Stimulated activated CD8-positive, alpha-beta memory T cell treated with anti-CD3 and anti-CD28 coated beads, Interleukin-4, amount 100 ng/mL, for 1 hour (primary cell): ENCODE measurements at places on chromosomes 2 and 18.

DNA sequence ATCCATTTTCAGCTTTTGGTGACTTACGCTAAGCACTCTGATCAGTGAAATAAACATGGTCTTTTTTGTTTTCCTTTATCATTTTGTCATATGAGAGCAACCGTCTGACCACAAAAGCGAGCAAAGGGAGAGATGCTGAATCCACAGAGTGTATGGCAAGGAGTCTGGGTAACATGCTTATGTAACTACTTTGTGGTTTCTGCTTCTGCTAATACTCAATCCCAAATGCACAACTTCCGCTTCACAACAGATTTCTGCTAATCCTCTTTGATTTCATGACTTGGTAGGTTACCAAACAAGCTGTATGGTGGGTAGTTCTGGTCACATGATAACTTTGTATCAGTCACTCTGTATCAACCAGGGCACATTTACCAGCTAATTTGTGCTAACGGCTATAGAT lies 908.4 kb upstream of the CRIM1 start:
- no peak for DNase-seq

DNA sequence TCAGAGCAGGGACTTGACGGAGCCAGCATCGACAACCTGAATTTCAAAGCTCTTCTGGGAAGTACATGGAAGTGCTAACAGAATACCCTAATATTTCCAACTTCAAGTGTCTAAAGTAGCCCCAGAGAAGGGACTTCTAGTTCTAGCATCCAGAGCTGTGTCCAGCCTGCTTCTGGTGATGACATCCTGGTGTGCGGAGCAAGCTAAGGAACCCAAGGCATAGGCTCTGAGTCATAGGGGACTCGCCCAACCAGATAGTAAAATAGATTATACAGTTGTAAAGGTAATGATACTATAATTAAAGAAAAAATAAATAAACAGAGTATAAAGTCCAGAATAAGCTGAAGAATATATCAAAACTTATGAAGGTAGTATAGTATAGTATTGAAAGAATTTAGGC lies 108.1 kb upstream of the SERPINE2 start:
- DNase-seq = no peak

DNA sequence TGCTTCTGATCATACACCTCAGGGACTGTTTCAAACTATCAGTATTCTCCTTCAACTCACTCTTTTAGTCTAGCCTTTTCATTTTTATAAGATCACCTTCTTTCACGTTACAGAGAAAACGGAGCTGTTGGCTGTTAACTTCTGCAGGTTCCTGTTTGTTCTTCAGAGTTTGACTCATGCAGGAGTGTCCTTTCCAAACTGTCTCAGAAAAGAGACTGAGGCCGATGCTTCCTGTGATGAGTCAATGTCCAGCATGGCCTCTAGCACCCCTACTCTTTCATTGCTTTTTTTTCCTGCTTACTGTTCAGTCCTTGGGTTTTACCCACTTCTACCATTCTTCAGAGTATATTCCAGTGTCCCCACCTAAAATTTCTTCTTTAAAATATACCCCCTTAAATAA lies 240.8 kb upstream of the RGPD4 start:
- DNase-seq = no peak

- DNase-seq = no peak
These were observed 283.7 kb upstream of the MMADHC start for GRCh38 chr2:149871091-149871885.

DNA sequence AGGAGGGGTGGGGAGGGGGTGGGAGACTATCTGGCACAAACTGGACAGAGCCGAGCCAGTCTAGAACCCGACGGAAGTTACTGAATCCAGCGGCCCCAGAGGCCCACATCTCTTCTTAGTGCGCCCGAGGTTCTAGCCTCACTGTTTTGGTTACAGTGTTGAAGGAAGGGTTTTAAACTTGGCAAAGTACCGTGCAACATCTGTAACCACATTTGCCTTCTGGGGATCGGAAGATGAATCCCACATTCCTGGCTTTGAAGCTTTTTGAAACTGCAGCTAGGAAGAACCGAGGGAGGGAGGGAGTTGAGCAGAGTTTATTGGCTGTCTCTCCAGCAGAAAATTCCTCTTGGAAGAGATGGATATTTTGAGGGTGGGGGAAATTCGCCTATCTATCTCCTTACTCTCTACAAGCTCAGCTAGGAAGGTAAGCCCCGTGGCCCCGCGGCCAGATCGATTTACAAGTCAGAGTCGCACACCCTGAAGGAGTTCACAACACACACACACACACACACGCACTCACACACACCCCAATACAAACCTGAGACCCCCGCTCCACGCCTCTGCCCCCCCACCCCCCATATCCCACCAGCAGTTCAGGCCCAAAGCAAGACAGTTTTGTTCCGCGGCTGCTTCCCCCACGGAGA lies 1.0 kb downstream of the ACVR1 start:
- DNase-seq = no peak

DNA sequence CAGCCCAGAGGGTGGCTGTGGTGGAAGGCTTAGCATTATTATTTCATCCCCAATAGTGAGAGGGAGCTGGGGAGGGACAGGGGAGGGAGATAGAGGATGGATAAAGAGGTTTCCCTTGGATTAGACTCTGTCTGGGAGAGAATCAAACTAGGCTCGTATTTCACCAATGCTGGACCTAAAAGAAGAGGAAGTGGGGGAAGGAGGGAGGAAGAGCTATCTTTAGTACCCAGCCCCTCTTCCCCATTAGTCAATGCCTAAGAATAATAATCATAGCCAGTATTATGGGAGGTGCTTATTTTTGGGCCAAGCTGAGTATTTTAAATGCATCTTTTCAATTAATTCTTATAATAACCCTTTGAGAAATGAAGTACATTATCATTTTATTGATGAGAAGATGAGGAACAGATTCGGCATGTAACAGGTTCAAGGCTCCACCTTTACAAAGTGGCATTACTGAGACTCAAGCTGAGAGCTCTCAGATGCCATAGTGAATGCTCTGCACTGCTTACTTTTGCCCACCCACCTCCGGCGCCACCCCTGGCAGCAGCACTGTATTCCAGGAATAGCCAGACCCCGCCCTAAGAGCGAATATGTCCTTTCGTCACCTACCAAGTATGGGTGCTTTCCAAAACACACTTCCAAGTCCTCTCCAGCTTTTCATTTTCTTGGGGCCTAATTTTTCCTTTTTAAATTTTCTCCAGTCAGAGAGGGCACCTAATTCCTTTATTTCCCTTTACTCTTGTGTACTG lies 21.0 kb downstream of the PAX8 start:
- no peak for DNase-seq

DNA sequence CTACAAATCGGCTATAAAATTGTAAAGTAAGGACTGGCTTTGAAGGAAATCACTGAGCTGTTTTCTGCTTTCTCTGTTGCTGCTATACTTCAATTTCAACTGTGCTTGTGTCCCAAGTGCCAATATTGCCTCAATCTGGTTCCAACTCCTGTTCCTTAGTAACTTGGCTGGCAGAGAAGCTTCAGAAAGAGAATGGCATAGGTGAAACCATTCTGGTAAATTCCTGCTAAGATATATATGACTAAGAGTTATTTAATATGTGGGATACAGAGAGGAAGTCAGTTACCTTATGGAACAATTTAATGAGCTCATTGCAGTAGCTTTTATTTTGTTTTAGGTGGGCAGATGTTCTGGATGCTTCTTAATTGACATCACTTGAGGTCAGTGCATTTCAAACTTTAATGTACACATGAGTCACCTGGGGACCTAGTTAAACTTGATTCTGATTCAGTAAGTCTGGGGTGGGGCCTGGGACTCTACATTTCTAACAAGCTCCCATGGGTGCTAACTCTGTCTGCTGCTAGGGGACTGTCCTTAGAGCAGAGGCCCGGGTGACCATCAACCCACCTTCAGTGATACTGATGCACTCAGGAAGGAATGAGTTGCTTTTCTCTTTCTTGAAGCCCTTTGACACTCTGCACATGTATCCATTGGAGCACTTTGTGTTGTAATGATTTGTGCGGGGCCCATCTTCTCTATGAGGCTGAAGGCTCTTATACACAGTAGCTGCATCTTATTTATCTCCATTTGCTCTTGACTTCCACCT lies 47.6 kb downstream of the LIPG start:
- no peak for DNase-seq

DNA sequence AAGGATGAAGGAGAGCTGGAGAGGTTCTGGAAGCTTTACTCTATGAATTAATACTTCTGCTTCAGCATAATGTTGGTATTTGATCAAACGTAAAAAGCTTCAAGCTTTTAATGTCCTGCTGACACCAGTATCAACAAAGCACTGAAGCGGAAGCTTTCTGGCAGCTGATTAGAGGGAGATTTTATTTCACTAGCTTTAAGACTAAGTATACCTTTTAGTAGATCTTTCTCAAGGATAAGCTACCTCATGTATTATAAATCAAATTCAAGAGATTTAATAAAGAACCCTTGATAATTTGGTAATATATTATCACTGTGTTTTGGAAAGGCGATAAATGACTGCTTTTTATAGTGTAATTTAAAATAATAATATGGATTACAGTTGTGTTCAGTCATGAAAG lies 128.0 kb upstream of the CD302 start:
- no peak for DNase-seq

- DNase-seq = no peak
These were observed 48.0 kb downstream of the KCNIP3 start for GRCh38 chr2:95345081-95345562.

- DNase-seq = no peak
These were observed 51.7 kb upstream of the OTOF start for GRCh38 chr2:26529406-26530239.

GRCh38 chr2:137493261-137493660 lies 471.0 kb upstream of the HNMT start:
- DNase-seq = no peak

GRCh38 chr2:74045454-74045853 lies 60.7 kb downstream of the TET3 start:
- DNase-seq = no peak

GRCh38 chr2:215031321-215031720 lies 107.1 kb downstream of the ABCA12 start:
- no peak for DNase-seq

DNA sequence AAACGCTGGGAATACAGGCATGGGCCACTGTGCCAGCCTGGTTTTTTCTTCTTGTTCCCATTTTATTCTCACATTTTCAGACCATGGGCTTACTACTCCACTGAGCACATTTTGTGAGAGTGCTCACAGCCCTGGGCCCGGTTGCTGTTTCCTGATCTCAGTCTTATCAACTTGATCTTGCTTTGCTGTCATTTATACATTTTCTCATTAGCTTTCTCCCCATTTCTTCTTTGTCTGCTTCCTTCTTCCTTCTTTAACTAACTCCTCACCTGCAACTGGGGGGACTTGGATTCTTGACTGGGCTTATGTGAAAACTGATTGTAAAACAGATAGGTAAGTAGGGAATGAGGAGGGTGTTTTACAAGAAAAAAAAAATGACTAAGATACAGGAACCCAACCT lies 117.3 kb downstream of the PLB1 start:
- DNase-seq = no peak

- DNase-seq = no peak
These were observed 2.2 kb downstream of the ABI2 start for GRCh38 chr2:203330434-203330833.

GRCh38 chr2:159982842-159983785 lies 79.3 kb downstream of the PLA2R1 start:
- DNase-seq = no peak

DNA sequence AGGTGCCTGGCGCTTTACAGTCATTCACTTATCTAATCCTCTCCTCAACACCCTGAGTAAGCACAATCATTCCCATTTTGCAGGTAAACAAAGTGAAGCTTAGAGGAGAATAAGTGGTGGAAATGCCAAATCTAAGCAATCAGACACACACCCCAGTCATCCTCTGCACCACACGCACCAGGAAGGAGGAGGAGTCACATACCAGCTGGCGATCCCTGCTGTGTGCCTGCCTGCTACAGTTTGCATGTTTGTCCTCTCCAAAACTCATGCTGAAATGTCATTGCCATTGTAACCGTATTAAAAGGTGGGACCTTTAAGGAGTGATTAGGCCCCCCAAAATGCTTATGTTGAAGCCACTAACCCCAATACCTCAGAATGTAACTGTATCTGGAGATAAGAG lies 93.7 kb downstream of the LOXHD1 start:
- DNase-seq = no peak

- DNase-seq = no peak
These were observed 42.9 kb downstream of the EIPR1 start for GRCh38 chr2:3334392-3335345.

DNA sequence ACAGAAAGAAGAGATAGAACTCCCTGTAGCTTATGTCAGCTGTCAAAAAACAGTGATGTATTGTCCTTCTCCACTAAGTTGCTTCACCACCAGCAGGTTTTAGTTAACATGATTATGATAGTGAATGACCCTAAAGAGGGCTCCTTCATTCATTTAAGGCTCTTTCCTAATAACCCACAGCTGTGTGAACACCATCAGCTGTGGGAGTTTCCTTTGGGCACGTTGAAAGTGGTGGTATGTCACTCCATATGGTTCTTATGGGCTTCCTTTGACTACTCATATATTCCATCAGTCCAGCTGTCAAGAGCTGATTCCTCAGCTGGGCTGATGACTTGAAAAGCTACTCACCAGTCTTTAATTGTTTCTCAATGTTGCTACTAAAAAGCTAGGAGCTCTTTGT lies 210.3 kb downstream of the UBE2E3 start:
- no peak for DNase-seq

DNA sequence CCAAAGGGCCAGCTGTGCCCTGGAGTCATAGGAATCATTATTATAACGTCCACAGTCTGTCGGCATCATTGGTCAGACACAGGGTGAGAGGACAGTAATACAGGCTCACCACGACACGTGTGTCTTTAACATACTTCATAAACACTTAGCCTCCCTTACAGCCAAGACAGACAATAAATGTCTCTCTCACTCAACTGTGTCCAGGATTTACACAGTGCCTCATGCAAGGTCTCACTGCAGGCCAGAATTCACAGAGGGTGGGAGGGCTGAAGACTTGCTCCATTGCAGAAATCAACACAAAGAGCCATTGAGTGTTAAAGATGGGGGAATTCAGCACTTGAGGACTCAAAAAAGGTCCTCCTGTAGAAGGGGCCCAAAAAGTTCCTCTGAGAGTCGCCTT lies 210.5 kb downstream of the BCL2 start:
- no peak for DNase-seq

DNA sequence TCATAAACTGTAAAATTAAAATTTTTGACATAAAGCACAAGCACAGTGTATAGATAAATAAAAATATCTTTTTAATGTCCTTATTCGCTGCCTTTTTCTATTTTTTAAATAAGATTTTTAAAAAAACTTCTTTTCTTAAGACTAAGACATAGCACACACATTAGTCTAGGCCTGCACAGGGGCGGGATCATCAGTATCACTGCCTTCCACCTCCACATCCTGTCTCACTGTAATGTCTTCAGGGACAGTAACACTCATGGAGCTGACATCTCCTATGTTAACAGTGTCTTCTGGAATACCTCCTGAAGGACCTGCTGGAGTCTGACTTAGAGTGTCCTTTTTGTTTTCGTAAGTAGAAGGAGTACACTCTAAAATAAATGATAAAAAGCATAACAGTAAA lies 33.0 kb downstream of the VAPA start:
- DNase-seq = no peak

DNA sequence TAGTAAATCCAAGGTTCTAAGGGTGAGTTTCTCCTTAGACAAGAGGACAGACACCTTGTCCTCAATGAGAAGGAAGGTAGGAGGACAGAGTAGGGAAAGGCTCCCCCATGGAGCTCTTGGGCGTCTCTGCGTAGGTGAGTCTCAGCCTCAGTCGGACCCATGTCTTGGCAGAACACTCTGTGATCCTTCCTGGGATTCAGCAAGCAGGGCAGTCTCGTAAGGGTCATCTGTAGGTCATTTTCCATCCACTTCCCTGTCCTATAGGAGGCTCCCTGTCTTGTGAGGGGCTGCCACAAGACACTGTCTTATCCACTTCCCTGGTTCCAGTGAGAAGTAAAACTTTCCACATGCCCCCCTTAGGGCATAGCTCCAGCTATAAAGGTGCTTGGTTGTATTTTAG lies 122.6 kb upstream of the TWIST2 start:
- DNase-seq = no peak
